ENCODE measurements at places on chromosomes 7 and 10.

DNA sequence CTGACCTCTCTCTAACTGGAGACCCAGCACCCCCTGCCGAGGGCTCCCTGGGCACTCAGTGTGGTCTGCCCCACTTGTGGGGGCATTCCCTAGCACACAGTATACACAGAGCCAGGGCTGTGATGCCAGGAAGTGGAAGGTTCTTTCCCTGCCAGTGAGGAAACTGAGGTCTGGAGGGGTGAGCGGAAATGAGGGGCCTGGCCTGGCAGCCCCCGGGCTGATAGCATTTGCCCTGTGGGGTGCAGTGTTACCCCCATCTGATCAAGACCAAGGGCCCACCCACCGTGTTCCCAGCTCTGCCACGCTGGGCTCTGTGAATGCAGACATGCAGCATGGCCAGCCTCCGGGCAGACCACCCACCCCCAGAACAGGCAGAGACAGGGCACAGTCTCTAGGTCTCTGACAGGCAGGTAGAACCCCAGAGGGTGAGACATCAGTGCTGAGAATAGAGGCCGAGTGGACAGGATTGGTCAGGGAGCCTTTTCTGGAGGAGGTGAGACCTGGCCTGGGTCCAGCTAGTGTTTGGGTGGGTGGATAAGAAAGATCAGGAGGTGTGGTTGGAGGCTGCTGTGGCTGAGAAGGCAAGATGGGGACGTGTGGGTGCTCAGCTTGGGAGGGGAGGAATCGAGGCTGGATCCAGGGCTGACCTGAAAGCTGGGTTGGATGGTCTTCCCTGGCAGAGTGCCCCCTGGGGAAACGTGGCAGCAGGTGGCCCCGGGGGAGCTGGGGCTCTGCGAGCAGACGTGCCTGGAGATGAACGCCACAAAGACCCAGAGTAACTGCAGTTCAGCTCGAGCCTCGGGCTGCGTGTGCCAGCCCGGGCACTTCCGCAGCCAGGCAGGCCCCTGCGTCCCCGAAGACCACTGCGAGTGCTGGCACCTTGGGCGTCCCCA, 10.8 kb upstream of the ZNF862 start:
- no peak for DNase-seq

DNA sequence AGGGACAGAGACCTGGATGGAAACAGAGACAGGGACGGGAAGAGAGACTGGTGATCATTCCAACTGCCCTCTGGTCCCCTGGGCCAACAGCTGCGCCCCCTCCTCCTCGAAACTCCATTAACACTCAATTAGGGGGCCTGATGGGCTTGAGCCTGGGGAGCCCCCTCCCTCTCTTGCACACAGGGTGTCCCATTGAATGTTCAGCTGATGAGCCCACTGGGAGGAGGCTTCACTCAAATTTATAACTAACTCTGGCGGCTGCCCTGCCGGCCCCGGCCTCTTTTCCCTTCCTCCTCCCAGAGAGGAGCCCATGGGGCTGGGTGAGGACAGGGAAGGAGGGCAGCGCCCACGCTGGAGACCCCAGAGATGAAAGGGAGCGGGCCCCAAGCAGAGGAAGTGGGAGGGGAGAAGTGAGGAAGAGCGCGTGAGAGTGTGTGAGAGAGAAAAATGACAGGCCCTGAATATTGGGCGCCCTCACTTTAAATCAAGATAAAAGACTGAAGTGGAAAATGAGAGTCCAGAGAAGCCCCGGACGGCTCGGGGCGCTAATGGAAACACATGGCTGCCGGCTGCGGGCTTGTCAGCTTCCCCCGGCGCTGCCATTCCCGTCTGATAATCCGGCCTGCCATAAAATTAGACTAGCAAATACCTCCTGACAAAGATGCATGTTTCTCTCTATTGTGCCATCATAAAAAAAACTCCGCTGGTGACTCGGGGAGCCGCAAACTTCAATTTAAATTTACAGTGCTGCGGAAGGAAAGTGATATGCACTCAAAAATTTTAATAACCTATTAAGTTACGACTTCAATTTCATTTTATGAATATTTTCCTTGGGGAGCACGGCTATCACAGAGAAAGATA, 58.0 kb upstream of the PAX2 start:
- DNase-seq, result no peak

- DNase-seq, result no peak
These were observed 201.8 kb downstream of the LHFPL3 start for GRCh38 chr7:104530251-104530650.

DNA sequence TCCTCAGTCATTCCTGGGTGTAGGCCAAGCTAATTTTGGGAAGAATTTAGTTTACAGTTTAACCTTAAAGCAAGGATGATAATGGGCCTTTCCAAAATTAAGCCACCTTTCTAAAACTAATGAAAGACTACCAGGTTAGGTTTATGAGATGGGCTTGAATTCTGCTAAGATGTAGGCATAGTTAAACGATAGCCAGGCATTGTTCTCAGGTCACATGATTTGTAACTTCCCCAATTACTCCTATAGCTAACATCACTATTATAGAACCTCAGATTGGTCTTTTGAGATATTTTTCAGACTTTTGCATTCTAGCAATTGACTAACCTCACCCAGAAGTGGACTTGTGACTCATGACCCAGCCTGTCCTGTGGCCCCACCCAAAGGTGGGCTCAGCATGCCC, 7.0 kb upstream of the NUB1 start:
- no peak for DNase-seq

GRCh38 chr10:61390851-61391250, 62.3 kb downstream of the TMEM26 start:
- DNase-seq, result no peak

GRCh38 chr10:131880016-131880590, 20.7 kb upstream of the PPP2R2D start:
- DNase-seq, result no peak

DNA sequence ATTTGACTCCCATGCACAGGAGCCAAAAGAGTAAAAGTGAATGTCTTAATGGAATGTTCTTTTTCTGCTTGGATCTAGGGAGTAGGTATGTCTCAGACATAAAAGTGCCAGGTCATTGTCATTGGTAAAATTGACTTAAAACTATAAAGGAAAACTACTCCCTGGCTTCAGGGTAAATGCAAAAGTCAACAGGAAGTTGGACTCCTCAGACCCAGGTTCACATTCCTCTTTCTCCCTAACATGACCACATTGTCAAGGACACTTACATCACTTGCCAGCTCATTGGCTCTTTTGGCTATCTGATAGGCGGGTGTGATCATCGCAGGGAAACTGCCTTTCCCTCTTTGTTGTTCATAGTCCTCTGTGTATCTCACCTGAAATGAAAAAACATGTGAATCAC, 13.7 kb downstream of the NRAP start:
- DNase-seq, result no peak

DNA sequence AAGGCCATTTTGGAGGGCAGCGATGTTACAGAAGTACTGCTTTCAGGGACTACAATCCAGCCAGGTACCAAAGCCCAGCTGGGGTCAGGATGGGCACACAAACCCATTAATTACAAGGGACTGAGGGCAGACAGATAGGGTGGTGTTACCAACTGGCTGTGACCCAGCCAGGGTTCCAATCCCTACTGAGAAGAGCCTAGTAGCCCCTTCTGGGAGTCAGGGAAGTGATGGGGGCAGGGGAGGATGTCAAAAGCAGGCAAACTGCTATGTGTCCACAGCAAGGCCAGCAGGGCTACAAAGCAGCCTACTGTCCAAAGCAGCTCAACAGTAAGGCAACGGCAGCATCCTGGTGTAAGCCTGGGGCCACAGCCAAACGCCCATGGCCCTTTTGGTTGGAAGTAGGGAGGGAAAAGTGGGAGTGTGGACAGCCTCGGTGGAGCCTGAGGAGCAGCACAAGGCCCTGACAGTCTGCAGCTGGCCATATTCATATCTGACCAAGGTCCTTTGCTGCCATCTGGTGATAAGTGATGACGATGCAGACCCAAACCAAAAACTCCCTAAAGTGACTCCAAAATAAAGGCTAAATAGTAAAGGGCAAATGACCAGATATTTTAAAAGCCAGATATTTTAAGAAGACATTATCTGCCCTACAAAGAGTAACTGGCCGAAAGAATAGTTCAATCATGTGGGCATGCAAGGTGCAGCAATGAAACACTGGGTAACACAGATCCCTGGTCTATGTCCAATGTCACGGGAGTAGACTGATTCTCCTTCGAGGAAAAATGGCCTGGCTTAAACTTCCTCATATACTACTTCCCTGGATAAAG, 56.9 kb downstream of the XPNPEP1 start:
- no peak for DNase-seq

DNA sequence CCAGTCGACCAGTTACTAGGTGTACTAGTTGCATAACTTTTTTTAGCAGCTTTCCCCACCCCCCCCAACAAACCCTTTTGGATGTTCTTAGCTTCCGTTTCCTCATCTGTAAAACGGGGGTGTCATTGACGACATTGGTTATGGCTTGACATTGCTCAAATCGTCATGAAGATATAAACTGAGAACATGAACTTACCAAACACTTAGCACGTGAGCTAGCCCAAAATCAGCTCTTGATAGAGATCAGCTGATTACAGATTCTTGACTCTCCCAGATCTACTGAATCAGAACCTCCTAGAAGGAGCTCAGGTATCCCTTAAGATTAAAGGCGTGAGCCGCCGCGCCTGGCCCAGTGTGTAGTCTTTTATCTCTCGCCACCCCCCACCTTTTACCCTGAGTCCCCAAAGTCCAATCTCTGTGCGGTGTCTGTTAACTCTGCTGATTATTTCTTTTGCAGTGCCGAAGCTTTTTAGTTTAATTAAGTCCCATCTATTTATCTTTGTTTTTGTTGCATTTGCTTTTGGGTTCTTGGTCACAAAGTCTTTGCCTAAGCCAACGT, 1.0 kb upstream of the GNA12 start:
- no peak for DNase-seq

- no peak for DNase-seq
These were observed 297.3 kb upstream of the PRKCQ start for GRCh38 chr10:6877336-6877721.

DNA sequence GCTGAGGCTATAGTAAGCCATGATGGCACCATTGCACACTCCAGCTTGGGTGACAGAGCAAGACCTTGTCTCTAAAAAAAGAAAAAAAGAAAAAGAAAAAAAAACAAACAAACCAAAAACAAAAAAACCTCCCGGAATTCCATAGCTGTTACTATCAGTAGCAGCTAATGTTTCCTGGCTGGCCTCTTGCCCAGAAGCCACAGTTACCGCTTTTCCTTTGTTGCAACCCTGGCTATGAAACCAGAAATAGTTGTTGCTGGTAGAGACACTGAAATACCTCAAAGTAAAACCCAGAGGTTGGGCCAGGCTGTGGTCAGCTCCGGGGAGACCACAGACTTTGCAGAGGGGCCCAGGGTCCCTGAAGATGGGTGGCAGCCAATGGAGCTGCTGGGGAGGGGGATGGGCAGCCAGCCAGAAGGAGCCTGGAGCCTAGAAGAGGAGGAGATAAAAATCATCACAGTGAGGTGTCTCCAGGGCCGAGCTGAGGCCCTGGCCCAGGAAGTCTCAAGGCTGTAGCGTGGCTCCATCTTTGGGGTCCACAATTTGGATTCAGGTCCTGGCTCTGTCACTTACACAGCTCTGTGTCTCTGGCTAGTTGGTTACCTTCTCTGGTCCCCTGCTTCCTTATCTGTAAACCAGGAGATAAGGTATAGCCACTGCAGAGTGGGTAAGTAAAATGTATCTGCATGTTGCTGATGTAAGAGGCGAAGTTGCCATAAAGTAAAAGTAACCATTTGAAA, 3.4 kb upstream of the CHST12 start:
- peak; percentile 64 for DNase-seq

- no peak for DNase-seq
These were observed 339.8 kb downstream of the SEMA3D start for GRCh38 chr7:84847038-84847437.

- peak; percentile 39 for DNase-seq
These were observed 240.1 kb downstream of the ELMO1 start for GRCh38 chr7:37208528-37208927.

- no peak for DNase-seq
These were observed 319.7 kb downstream of the PTPRN2 start for GRCh38 chr7:158267742-158268435.

- DNase-seq, result no peak
These were observed 249.5 kb upstream of the SLC26A5 start for GRCh38 chr7:103695521-103695920.

GRCh38 chr7:3648276-3648675, 347.2 kb downstream of the SDK1 start:
- DNase-seq, result no peak

DNA sequence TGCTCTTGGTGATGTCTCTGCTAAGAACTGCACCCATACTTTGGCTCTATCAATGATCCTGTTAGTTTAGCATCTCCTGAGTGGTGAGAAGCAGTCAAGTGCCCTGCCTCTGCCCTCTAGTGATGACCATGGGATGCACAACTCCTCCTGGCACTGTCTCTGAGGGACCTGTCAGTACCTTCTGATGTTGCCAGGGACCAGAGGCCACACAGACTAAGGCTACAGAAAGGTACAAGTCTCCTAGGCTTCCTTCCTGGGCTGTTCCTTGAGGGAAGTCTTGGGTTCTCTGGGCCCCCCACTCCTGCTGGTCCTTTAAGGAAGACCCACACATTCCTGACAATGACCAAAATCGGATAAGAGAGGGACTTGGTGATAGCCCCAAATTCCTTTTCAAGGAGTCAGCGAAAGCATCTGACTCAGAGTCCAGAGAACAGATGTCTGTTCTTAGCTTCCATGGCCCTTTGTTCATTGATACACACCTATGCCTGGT, 15.3 kb downstream of the NKX2-3 start:
- DNase-seq, result no peak

DNA sequence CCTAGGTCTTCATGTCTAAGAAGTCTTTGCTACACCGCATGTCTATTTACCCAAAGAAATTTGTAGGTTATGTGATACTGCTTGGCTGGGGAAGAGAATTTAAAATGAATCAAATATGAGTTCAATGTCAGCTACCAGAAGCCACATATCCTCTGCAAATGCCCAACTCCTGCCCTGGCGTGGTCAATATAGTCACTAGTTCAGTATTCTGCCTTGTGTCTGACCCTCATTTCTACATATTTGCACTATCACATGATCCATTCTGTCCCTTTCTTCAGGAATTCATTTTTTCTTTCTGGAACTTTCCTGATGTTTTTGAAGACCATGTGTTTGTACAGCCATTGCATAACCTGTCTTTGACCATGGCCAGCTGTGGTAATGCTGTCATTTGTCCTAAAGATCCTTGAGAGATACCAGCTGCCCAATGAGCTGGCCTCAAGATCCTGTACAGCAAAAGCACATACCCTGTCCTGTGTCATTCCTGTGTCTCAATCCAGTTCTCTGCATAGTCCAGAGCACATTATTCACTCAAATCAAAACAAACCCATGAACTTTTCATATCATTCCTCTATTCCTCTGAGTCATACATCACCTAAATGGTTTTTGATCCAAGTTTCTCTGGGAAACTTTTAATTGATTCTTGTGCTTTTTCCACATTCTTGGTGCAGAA, 524.5 kb downstream of the PARD3 start:
- no peak for DNase-seq

GRCh38 chr7:47485640-47486435, 96.1 kb downstream of the TNS3 start:
- no peak for DNase-seq

GRCh38 chr10:21733710-21734109, 199.7 kb downstream of the MLLT10 start:
- DNase-seq, result no peak

- no peak for DNase-seq
These were observed 166.5 kb downstream of the TMEM26 start for GRCh38 chr10:61286686-61287085.

- DNase-seq, result no peak
These were observed 486.4 kb downstream of the PHTF2 start for GRCh38 chr7:78284945-78285344.

- no peak for DNase-seq
These were observed 319.3 kb downstream of the INHBA start for GRCh38 chr7:41383596-41383995.
